ENCODE measurements at places on chromosomes 6 and 20.

DNA sequence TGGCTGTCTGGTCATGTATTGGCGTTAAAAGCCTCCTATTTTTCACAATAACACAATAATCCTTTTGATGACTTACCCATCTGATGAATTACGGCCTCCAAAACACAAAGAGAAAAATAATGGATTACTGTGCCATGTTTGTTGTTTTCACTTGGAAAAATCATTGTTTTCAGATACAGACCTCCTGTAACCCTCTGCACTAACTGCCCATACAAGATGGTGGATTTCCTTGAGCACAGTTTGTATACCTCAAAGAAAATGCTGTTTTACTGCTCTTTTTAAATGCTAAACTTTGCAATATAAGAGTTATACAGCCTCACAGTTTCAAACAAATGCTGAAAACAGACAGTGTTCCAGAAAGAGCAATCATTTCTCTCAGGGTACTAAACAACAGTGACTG is 61.0 kb downstream of the SMLR1 start:
- DNase-seq = no peak

- DNase-seq = no peak
Measured at GRCh38 chr6:157679605-157680580, 143.2 kb upstream of the SNX9 start.

GRCh38 chr20:57650266-57650665 is 30.0 kb upstream of the ZBP1 start:
- no peak for DNase-seq

GRCh38 chr6:42166444-42167141 is 6.6 kb upstream of the GUCA1A start:
- DNase-seq = peak; percentile 40

- DNase-seq = no peak
Measured at GRCh38 chr6:42391441-42391840, 60.3 kb downstream of the TRERF1 start.
